ENCODE measurements at places on chromosomes 7 and 10.

DNA sequence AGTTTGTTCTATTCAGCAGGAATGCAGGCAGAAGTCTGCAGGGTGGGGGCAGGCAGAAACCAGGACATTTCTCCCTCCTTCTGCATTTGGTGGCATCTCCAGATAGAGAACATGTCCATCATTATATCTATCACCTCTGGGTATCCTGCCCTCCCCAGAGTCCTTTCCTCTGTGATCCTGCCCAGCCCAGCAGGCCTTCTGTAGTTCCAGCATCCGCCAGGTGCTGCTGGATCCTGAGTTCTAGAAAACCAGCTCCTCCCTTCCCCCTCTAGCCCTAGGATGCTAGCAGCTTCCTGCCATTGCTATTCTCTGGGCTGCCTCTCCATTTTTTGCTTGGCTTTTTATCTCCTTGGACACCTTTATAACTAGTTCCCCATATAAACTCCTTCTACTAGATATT, 180.3 kb downstream of the KCNMA1 start:
- no peak for DNase-seq

GRCh38 chr10:31095677-31096560, 64.3 kb upstream of the ZNF438 start:
- DNase-seq: no peak

DNA sequence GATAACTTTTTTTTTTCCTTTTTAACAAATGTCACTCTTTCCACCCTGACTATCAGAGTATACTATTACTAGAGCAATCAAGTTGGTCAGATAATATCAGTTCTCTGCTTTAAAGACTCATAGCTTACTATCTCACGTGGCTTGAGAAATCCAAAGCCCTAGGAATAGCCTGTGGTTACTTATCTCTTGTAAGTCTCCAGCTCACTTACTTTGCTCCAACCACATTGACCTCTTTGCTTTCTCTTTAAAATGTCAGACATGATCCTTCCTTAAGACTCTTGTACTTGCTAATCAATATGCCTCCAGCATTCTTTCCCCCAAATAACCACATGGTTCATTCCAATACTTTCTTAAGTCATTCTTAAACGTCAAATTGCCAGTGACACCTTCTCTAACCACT, 1292.2 kb downstream of the REEP3 start:
- no peak for DNase-seq

DNA sequence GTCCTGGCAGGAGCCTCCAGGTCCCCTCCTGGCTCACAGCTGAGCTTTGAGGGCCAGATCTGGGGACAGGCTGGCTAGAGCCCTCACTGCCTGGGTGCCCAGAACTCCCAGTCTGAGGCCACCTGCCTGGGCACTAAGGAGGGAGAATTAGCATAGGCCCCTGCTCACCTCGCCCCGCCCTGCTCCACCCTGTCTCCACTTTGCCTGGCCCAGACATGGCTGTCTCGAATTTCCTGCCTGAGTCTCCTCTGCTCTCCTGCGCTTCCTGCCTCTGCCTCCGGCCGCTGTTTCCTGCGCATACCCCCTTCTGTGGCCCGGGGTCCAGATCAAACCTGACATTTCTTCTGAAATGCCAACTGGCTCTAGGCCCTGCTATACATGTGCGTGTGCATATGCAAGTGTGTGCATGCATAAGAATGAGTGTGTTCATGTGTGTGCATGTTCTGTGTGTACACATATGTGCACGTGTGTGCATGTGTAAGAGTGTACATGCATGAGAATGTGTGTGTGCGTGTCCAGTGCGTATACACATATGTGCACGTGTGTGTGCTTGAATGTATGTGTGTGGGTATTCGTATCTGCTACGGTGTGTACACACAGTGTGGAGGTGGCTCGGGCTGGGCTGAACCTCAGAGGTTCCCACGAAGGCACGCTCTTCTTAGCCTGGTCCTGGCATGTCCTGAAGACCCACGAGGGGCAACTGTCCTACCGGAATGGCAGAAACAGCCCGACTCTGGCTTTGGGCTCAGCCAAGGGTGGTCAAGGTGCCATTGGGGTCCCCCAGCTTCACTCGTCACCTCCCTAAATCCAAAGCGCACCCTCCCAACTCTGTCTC, 64.9 kb downstream of the MYL10 start:
- DNase-seq: no peak

GRCh38 chr7:99408379-99409191, at the start of the genes BUD31 and PDAP1:
BUD31 (plus strand) TSS chr7:99408969; CDS start chr7:99411093, 2,124 bp downstream.
PDAP1 (minus strand) TSS chr7:99408597; CDS start chr7:99408548, 49 bp downstream.
- peak; percentile 92 for DNase-seq

- DNase-seq: no peak
Measured at GRCh38 chr7:45088821-45089340, at the start of gene NACAD. NACAD (minus strand) TSS chr7:45088969; CDS start chr7:45088894, 75 bp downstream.

DNA sequence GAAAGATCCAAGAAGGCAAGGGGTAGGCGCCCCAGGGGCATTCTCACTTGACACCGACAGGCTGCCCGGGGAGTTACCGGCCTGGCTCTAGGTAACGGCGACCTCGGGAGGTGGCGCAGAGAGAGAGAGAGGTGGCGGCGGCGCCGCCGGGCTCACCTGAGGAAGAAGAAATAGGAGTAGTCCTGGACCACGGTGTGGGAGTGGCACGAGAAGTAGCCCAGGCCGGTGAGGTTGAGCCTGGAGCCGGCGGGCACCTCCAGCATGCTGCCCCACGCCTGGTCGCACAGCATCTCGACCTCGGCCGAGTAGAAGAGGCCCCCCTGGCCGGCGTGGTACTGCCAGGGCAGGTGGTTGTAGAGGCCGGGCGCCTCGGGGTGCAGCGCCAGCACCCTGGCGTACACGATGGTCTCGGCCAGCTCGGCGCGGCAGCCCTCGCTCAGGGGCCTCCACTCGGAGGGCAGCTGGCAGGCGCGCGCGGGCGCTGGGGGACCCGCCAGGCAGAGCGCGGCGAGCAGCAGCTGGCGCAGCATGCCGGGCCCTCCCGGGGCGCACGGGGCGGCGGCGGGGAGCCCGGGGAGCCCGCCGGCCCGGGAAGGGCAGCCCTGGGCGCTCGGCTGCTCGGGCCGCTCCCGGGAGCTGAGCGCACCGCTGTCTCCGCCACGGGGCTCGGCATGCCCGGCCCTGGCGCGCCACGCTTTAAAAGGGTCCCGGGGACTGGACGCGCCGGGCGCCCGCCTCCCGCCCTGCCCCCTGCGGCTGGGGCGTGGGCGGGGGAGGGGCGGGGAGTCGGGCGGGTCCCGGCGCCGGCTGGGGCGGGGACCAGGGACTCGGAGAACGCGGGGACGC, at the start of gene CCDC3:
CCDC3 (minus strand) TSS at position 673 of the 846 bp plus-strand sequence; CDS start at position 530, 143 bp downstream.
- DNase-seq: no peak

- DNase-seq: no peak
Measured at GRCh38 chr10:54808186-54808935, 7.3 kb upstream of the PCDH15 start.

GRCh38 chr7:12601302-12601869, 30.9 kb downstream of the SCIN start:
- no peak for DNase-seq

DNA sequence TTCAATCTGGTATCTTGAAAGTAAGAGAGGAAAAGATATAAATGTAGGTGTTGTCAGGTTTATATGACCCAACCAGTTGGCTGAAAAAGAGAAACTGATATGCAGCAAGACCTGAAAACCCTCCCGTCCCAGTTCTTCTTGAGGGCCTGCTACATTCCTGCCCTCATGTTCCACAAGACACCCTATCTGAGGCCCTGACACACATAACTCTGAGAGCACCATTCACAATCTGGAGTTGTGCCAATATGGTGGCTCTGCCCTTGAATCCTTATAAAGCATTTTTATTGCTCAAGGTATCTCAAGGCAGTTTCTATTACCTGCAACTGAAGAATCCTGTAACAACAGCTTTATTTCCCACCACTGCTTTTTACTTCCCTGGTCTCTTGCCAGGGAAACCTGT, 17.0 kb downstream of the XPNPEP1 start:
- no peak for DNase-seq

DNA sequence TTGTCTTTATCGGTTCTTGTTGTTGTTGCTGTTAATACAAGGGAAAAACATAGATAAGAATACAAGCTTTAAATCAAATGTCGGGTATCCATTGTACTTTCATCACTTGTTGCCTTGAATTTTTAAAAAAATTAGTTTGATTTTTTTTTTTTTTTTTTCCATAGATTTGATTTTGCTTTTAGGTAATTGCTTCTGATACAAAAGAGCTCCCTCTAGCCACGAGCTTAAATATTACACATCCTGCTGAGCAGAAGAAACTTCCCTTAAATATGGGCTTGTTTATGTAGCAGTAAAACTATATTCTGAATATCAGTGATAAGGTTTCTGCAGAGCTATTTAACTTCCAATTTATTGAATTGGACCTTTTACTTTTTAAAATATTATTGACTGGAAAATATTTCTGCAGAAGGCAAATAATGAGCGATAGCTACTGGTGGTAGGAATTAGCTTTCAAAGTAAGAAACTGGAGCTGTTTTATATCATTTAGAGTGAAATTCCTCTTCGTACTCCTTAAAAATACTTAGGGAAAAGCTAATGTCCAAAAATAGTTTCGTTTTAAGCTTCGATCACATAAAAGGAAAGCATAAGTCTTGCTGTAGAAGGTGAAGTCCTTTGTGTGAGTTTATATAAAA, 216.9 kb downstream of the POLR1F start:
- no peak for DNase-seq

DNA sequence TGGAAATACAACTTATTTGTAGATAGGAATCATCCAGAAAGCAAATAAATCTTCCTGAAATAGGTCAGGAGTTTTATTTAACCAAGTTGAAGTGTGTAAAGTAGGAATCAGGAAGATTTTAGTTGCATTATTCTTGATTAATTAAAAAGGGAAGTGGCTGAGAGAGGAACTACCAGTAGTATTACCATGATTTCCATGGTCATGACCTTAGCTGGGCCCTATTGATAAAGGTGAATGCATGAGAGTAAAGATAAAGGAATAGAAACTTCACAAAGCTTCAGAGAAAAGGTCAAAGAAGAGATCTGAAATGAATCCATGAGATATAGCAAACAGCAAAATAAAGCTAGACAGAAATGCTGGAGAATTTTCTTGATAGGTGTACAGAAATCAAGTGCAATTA, 46.2 kb upstream of the DLX6 start:
- no peak for DNase-seq

GRCh38 chr7:25297278-25297677, 69.0 kb upstream of the NPVF start:
- DNase-seq: no peak

GRCh38 chr7:157407512-157408257, 70.9 kb downstream of the DNAJB6 start:
- DNase-seq: no peak

DNA sequence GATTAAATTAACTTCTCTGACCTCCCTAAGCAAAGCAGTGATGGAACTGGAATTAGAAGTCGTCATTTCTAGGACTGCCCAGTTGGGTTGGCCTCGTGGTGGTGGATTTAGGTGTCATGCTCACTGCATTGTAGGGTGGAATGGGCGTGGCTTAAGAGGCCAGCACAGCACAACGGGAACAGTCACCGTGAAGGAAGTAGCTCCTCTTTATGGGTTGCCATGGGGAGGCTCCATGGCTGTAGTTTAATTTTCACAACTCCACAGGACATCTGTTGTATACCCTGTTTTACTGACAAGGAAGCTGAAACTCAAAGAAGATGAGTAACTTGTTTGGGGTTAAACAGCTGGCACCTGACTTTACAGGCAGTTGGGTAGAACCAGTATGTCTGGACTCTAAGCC, 208.3 kb downstream of the CELF2 start:
- peak; percentile 62 for DNase-seq

- no peak for DNase-seq
Measured at GRCh38 chr10:100890673-100891317, 22.0 kb upstream of the SLF2 start.

Measured in effector memory CD4-positive, alpha-beta T cell (primary cell).